ENCODE measurements at places on chromosomes 12 and 14.

DNA sequence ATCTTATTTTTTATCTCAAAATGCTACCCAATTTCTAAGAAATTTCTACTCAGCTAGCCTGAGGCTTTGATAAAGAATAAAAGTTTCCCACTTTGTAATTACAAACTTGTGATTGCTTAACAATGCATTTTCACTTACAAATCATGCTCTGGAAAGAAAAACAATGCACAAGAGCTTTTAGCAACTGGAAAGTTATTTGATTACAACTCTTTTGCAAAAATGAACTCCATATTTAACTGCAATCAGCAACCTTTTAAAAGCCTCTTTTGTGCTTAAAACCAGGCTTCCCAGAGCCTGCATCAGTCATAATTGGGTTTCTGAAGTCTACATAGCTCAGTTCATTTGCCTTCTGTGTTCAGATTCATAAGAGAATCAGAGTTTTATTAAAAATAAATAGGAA, 395.2 kb downstream of the PAWR start:
- no peak for DNase-seq

GRCh38 chr12:130170611-130171010, 8.3 kb downstream of the FZD10 start:
- no peak for DNase-seq

GRCh38 chr14:44896275-44897040, 65.3 kb downstream of the KLHL28 start:
- DNase-seq, result no peak

DNA sequence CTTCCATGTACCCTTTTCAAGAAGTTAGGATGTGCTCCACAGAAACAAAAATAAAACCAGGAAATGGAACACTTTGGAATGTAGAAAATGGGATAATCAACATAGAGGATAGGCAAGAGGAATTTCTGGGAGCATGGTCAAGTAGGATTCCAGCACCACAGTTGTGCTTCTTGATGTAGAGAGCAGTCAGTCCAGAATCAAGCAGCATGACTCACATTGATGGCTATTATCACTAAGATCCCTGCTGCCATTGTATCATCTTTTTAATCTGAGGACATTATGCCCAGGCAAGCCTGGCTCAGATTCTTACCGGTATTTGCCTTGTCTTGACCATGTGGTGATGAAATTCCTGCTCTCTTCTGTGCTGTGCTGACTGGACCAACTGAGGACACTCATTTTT, 5.7 kb downstream of the ETFRF1 start:
- DNase-seq, result no peak

- no peak for DNase-seq
These were observed 99.1 kb upstream of the TMTC1 start for GRCh38 chr12:29882846-29883245.

DNA sequence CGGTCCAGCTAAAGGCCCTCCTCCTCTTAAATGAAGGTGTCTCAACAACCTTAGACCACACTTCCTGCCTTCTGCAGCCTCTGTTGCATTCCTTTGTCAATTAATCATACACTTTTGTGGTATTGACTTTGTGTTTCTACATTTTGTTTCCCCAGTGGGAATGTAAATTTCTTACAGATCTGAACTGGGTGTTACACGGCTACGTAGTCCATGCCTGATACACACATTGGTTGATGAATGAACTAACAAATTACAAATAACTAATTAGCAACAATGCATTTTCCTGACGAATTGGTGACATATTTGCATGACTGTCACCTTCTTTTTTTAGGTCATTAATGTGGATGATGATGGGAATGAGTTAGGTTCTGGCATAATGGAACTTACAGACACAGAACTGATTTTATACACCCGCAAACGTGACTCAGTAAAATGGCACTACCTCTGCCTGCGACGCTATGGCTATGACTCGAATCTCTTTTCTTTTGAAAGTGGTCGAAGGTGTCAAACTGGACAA, 15.2 kb upstream of the CCT2 start:
- DNase-seq, result no peak

DNA sequence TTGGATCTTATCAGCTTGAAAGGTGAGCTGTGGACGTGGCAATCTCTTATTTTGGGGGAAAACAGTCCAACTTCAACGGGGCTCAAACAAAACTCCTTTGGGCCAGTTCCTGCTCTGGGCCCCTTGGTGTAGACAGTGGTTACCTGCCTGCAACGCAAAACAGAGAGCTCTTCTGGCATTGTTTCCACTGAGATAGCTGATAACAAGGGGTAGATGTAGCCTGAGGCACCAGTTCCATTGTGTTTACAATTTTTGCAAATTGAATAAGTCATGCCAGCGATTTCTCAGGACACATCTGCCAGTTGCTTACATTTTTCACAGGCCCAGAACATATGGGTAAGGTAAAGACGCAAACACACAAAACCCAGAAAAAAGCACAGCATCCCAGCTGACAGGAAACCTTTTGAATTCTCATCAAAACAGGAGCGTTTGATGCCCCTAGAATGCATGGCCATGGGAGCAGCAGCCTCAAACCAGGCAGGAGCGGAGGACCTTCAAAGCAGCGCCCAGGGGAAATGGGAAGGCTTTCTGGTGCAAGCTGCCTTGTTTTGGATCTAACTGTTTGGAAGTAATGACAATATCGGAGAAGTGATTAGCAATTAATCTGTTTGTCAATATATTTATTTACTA, 259.7 kb downstream of the AACS start:
- no peak for DNase-seq

DNA sequence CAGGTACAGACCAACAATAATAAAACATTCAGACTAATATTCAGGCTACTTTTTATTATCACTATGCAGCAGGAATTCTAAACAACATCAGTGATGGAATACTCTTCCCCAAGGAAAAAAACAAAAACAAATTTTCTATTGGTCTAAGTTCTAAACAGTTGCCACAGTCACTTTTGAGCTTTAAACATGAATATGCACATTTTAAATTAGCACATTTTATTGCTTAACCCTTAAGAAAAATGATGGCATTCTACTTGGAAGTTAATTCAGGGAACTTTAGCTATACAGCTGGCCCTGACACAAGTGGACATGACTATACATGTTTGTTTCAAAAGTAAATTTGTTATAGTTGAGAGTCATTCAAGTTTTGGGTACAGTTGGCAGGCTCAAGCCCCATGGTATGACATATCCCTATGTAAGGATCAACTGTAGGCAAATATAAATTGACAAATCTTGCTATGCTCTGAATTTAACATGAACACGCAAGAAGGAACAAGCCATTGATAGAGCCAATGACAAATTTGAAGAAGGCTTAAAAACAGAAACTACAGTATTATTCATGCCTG, 224.3 kb upstream of the AMIGO2 start:
- no peak for DNase-seq

DNA sequence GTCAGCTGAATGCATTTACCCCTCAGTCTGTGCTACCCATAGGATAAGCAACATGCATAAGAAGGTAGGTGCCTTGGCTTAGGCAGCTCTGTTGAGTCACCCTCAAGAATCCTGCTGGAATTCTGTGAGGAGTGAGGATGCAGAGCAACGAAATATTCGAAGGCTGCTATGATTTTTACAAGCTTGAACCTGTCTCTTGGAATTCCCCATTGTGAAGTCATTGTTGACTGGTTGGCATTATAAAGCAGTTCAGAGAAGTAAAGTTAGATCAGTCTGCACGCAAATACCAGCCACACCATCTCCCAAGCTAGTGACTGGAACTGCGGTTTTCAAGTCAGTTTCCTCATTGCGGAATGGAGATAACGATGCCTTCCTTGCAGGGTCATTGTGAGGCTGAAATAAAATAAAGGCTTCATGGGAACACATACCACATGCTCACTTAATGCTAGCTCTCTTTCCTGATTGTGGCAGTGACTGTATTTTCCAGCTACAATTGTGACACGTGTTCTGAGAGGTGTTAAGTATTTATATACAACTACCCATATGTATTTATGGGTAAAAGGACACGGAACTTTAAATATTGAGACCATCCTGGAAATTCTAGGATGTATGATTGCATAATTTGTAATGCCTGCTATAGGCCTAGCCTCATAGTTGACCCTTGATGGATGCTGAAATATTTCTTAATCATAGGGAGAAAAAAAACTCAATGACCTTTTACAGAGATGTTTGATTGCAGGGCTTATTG, 96.7 kb downstream of the ETV6 start:
- peak; percentile 35 for DNase-seq

DNA sequence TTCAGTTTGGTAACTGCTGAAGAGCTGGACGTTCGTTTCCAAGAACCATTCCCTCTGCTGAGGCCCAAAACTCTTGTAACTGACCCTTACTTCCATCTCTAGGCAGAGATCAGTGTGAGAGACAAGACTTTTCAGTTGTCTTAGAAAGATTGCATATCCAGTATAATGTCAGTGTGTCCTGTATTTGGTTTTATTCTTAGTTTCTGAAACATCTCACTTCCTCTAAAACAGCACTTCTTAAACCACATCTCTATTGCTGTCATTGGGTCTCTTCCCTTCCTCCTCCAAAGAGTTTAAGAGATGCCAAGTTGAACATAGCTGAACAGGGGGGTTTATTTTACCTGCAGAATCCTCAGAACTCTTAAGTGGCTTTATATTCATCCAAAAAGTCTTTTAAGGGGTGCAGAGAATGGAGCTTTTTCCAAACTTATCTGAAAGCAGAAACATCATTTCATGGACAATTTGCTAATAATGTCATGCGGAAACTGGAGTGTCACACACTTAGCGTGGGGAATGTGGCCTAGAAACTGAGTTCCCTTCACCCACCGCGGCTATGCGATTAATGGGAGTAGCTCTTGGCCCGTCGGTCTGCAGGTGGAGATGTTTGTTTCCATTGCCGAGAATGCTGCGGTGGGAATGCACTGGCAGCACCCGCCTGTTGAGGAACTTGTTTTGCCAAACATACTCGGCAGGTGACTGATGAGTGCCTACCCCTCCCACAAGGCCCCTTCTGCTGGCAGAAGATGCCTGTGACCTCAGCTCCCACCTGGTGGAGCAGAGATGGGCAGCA, 148.2 kb downstream of the ADGRD1 start:
- DNase-seq, result no peak

GRCh38 chr12:93311827-93312226, 65.9 kb upstream of the NUDT4 start:
- no peak for DNase-seq

- DNase-seq, result no peak
These were observed 5.4 kb upstream of the SLC22A17 start for GRCh38 chr14:23358042-23358441.

- DNase-seq, result no peak
These were observed 39.8 kb downstream of the GPR68 start for GRCh38 chr14:91204657-91205056.

DNA sequence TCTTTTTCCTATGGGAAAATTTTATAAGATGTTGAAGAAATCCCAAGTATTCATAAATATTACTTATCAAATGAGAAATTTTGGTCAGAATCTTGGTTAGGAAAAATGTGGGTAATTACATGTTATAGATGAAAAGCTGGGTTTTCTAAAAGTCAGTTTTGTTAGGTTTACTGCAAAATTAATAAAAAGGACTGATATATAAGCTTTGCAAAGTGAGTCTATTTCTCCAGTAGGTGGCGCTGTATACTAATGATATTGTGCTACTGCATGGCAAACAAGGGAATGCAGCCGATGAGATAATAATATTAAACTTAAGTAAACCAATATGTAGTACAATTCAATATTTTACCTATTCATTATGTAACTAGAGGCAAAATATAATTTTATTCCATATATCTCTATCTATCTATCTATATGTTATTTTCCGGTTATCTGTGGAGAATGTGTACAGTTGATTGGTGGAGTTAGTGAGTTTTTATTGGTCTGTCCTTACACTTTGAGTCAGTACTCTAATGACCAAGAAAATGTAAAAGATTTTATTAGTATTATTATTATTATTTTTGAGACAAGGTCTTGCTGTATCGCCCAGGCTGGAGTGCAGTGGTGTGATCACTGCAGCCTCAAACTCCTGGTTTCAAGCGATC, 32.9 kb downstream of the MIPOL1 start:
- DNase-seq, result peak; percentile 46

DNA sequence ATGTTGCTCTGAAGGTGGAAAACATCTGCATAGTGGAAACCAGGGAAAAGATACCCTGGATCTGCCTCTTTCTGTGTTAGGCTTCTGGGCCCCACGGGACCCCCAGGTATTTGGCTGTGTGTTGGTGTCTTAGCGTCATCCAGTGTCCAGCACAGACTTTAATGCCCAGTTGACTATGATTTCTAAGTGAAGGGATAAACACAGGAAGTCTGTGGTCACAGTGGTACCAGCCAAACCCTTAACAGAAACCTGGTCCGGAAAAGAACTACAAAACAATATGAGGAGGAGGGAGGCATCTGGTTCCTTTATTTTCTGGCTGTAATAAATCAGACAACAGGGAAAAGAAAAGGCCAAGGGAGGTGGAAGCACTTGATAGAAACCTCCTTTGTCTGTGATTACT, 56.4 kb downstream of the CMKLR1 start:
- DNase-seq, result no peak

DNA sequence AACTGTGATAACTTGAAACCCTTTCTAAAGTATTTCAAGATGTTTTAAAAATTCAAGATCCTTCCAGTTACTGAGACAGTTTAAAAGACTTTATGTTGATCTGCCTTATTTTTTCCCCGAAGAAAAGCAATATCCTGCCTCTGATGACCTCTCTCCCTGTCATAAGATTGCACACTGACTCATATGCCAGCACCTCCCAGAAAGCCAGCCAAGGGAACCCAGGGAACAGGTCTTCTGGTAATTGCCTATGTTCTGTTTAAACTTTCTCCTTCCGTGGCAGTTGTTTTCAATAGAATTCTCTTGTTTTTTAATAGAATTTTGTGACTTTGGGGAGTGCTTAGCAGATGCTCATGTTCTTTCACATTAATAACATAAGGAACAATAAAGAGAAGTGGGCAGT, 300.2 kb upstream of the PRKD1 start:
- no peak for DNase-seq

GRCh38 chr14:63788011-63788933, 60.4 kb upstream of the SGPP1 start:
- no peak for DNase-seq

- no peak for DNase-seq
These were observed 3.3 kb downstream of the CNOT2 start for GRCh38 chr12:70246580-70246979.

DNA sequence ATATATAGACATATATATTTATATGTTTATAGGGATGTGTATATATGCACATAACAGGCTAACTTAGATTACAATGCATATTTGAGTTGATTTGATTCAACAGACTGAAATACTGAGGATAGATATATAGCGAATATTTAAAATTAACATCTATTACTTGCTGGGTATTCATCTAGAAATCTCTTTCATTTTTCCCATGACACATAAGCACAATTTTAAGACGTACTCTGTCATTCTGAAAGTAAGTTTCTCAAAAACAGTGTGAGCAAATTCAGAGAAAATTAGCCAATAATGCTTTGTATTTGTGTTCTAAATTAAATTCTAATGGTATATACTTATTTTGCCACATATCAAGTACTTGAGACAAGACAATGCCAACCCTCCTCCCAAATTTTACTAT, 907.5 kb upstream of the MDGA2 start:
- DNase-seq, result no peak

DNA sequence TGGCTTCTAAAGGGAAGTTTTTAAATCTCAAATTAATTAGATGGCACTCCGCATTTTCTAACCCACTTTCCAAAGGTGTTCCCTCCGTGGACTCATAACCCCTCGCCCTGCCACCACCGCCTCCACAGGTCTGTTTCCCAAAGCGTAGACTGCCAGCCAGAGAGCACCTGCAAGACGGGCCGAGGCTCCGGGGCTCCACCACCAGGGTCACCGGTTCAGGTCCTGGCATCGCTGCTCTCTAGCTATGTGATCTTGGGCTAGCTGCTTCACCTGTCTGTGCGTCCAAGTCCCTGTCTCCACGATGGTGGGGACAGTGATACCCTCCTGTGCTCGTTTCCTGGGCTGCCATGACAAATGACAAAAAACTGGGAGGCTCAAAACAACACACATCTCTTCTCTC, 11.5 kb downstream of the RIMBP2 start:
- DNase-seq, result no peak

- DNase-seq, result no peak
These were observed 30.6 kb downstream of the PPFIBP1 start for GRCh38 chr12:27554421-27555186.
